ENCODE measurements at places on chromosomes 1 and 21. TPM values are rescaled to one million over a fixed set of nuclear protein-coding genes. Genes with fewer than 3 reads are reported as not detected.

The CHIA gene
- polyA plus RNA-seq, result 0.03 TPM

The DIO1 gene
- not detected for polyA plus RNA-seq

The DCST1 gene
- polyA plus RNA-seq, result not detected

The AGO4 gene
- 9.2 TPM for polyA plus RNA-seq

The AMY1A gene
- not detected for polyA plus RNA-seq

The IL23R gene
- polyA plus RNA-seq, result not detected

Data from adipose tissue (tissue), 3 donors.